Activated CD4-positive, alpha-beta T cell treated with anti-CD3 and anti-CD28 coated beads, Interleukin-2, amount 50 U/mL, for 24 hours (primary cell): ENCODE measurements at places on chromosomes 4 and X.
A peak's percentile ranks its signal among the peaks of the same experiment; 100 is the strongest.

GRCh38 chr4:1187182-1187581 is 14.8 kb upstream of the SPON2 start:
- no peak for DNase-seq

- no peak for DNase-seq
These were observed 148.5 kb downstream of the FAM13A start for GRCh38 chr4:88908521-88908920.

DNA sequence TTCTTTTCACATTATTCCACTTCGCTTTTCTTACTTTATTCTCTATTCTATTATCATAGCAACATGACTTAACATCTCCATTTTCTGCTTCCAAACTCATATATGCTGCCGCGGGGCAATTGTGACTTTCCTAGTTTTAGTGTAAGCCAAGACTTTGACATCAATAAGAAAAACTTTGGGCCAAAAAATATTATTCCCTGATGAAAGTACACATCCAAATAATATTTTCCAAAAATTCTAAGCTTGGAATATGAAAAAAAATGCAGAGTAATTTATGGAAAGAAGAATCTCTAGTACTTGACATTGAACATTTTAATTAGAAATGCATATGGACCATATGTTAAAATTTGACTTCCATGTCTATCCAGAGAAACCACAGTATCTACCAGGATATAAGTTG is 995.1 kb upstream of the INTU start:
- DNase-seq: no peak

DNA sequence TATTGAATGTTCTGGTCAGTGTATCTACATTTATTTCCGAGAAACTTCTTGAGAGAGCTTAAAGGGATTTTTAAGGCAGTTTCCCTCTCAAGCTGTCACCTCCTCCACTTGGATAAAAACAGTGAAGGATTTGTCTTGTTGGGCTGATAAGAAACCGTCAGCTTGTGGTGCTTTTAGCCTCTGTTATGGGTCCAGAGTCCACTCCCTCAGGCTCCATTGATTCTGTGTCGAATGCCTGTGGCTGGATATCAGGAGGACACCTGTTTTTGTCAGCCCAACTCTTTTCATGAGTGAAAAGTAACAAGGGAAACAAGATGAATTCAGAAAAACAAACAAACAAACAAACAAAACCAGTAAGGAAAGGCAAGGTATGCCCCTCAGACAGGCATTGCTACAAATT is 12.4 kb downstream of the CLCN4 start:
- no peak for DNase-seq

DNA sequence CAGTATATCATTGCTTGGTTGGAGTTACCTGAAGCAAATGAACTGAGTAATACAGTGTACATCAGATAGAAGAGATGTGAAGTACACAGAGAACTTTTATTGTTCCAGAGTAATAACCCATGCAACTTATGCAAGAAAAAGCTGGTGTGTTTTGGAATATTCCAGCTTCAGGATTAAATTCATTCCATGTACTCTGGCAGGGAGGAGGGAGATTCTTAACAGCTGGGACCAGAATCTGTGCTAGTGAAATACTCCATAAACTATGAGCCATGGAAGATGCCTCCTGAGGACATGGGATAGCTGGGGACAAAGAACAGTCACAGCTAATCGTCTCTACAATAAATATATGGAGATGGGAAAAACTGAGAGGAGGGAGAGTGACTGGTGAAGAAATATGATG is 101.6 kb upstream of the OTUD4 start:
- DNase-seq: no peak

DNA sequence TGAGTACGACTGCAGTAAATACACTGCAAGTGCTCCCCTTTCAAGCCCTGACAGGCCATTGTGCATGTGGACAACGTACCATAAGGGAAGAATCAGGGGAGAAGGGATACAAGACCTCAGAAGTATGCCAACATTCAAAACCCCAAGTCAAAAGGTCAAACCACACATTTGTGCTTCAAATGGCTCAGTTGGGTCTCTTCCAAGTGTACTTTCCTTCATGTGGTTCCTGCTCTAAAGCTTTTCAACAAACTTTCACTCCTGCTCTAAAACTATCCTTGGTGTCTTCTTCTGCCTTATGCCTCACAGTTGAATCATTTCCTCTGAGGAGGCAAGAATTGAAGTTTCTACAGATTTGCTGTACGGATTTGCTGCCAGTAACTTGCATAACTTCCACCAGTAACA is 305.7 kb upstream of the SLIT2 start:
- DNase-seq: no peak

DNA sequence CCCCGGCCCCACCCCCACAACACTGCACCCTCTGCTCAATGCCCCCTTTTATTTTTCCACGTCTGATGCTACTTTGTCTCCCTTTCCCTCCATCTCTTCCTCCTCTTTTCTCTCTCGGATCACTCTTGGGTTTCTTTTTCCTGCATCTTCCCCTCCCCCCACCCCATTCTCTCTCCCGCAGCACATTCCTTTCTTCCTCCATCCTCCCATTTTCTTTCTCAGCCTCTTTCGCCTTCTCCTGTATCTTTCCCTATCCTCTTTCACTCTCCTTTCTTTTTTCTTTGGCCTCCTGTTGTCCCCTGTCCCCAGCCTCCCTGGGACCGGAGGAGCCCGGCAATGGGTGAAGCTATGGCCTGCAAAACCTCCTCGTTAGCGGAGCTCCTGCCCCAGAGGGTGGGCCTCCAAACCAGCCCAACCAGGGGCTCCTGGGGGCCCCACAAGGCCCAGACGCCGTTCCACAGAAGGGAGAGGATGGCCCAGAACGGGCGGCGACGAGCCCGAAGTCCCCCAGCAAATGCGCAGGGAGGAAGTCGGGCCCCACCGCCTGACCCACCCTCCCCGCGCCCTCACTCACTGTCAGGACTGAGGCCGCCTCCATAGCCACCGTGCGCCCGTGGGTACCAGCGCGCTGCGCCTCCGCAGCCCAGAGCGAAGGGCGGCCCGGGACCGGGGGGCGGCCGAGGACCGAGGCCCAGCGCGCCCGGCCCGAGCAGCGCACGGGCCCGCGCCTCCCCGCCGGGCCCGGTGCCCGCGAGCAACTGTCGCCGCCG is 807 bp downstream of the HMX1 start:
- DNase-seq: no peak

DNA sequence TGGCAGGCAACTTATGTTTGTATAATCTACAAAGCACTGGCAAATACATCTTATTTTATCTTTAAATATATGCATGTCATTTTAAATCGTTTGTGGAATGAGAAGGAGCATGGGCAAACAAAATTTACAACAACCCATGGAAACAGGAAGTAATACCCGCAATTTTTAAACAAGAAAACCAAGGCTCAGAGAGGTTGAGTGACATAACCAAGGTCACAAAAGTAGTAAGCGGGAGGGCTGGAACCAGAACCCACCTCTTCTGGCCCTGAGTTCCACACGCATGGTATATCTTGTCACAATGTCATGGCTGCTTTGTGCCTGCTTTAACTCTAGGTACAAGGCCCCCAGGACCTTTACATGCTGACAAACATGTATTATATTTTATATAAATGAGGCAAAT is 52.9 kb downstream of the SLC7A11 start:
- no peak for DNase-seq

- DNase-seq: peak; percentile 25
These were observed 24.6 kb upstream of the GPR50 start for GRCh38 chrX:151151665-151152267.

DNA sequence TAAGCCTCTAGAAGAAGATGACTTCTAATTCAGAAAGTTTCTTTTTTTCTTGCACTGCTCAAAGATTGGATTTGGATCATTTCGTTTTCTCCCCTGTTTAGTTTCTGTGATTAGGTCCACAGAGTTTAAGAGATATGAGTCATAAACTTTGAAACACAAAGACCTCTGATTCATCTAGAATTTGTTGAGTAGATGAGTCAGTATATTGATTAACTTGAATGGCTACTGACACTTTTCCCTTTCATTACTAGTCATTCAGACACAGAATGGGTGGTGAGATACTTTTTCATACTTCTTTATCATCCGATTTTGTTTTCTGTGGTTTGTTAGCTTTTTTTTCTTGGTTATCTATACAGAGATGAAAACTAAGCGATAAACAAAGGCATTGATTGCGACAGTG is 34.1 kb upstream of the AFF2 start:
- no peak for DNase-seq

- no peak for DNase-seq
These were observed 12.8 kb downstream of the SCARB2 start for GRCh38 chr4:76200771-76201231.

GRCh38 chr4:184329659-184330400 is 112.2 kb upstream of the ENPP6 start:
- no peak for DNase-seq

DNA sequence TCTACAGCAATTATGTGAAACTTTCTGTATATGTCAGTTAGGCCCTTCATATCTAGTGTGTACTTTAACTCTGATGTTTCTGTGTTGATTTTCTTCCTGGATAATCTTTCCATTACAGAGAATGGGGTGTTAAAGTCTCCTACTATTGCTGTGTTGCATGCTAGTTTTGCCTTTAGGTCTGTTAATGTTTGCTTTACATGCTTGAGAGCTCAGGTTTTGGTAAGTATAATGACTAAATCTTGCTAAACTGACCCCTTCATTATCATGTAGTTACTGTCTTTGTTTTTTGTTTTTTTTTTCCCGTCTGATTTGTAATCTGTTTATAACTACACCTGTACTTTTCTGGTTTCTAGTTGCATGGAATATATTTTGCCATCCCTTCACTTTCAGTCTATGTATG is 63.6 kb upstream of the UGT2B15 start:
- no peak for DNase-seq

DNA sequence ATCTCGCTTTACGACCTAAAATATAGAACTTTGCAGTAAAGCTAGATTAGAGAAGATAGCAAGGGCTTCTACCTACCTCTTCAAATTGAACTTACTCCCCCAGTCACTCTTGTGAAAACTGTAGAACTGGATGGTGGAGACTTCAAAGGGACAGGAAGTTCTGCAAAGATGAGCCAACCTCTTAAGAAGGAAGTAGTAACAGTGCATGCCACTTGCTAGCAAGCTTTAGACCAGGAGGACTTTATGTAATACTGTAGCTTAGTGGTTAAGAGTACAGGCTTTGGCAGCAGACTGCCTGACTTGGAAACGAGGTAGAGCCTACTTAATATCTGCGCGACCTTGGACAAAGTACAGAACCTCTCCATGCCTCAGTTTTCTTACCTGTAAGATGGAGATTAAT is 27.5 kb upstream of the VBP1 start:
- no peak for DNase-seq

GRCh38 chrX:111352424-111352823 is 59.6 kb downstream of the DCX start:
- no peak for DNase-seq

- DNase-seq: no peak
These were observed 45.9 kb downstream of the ABLIM2 start for GRCh38 chr4:8112672-8113071.

DNA sequence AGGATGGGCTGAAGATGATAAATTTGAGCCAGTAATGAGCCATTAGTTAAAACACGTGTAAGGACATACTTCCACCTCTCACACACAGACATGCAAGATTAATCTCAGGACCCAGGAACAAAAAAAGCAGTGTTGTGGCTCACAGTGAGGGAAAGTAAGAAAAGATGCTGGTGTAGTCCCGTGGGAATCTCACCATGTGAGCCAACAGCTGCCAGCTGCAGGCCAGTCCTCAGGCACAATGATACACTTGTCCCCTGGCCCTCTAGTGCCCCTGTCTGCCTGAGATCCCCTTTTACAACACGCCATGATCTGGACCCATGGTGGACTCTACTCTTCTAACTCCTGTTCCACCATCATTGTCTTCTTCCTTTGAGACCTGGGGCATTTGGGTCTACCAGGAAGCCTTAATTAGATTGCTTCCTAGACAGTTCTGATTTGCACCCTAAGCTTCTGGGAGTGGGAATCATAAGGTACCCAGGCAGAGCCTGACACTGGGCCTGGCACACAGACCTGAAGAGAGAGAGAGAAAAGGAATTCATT is 194.7 kb downstream of the STIM2 start:
- no peak for DNase-seq

DNA sequence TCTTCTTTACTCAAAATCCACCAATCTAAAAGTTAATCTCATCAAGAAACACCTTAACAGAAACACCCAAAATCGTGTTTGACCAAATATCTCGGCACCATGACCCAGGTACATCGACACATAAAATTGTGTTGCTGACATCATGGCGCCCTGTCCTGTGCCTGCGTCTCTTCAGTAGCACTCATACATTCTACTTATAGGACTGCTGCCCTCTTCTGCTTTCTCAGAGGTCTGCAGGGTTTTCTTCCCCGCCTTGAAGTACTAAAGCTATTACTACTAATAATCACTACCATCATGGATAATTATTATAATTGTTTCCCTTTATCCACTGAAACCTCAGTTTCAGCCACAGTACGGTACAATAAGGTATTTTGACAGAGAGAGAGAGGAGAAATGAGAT is 1403.1 kb upstream of the TENM3 start:
- no peak for DNase-seq

DNA sequence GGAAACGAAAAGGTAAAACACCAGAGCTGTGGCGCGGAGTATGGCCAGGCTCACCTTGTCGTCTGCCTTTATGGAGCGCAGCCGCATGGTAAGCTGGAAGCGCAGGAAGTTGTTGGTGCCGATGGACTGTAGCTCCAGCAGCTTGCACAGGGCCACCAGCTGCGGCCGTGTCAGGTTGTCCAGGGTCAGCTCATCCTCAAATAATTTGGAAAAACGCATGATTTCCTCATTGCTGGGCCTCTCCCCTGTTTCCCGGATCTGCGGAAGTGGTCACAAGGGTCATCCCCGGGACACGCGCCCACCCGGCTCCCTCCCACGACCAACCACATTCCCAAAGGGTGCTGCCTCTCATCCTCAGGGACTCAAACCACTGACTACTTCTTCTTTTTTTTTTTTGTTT is 23.3 kb downstream of the LETM1 start:
- no peak for DNase-seq

- DNase-seq: no peak
These were observed 44.8 kb downstream of the CLCN3 start for GRCh38 chr4:169665046-169665737.

DNA sequence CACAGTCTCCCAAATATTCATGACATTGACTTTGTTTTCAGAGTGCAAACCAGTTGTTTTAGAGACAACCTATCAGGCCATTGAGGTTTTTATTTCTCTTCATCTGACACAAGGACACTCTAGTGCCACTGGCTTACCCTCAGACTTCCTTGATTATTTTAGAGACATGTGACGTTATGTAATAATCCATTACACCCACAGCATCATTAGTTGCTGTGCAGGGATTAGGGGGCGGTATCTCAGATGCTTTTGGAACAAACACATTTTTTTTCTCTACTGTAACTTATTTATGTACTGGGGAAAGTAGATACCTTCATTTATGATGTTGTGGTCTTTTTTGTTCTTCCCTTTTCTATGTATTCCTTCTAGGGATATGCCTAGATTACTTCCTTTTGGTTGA is 2293.1 kb downstream of the PCDH7 start:
- DNase-seq: no peak
